Skin of body (tissue), 3 donors: ENCODE measurements at places on chromosomes 6 and 20. TPM values are rescaled to one million over a fixed set of nuclear protein-coding genes. Genes with fewer than 3 reads are reported as not detected.

DNA sequence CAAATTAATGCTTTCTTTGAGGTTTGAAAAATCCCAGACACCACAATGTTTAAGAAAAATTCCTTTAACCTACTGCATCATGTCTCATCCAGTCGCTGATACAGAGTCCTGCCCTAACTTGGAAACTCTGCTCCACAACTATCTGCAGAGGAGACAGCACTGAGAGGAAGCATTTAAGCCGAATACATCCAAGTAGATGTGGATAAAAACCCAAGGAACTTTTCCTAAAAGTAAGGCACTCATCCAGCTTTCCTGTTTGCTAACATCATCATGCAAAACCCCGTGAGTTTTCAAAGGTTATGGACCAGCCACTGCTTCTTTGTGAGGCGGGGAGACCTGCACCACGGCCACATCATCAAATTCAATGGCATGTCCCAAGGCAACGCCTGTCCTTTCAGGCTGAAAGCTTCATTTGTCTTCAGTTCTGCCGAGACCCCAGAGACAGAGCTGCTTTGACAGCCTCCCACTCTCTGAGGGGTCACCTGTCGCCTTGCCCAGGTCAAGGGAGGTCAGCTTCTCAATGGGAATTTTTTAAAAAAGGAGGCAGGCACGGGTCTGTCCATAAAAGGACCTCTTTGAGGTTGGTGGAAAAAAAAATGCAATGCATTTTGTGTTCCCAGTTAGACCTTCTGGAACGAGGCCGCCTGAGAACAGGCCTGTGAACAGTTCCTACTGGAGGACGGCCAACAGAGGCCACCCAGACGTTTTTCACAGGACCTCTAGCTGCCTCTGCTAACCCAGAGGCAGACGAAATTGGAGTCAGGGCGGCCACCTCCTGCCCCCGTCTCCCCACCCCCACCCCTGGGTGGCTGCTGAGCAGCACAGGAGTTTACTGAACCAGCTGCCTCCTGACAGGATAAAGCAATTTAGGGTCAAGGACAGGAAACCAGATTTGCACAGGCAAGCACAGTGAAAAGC is 142.5 kb upstream of the HDDC2 start:
- no peak for DNase-seq

Gene PSMB9
- 7.3 TPM for total RNA-seq

Gene CDH26
- 6.5 TPM for total RNA-seq

- DNase-seq = no peak
These were observed 153.8 kb downstream of the RIMS1 start for GRCh38 chr6:72040111-72040510.

Gene NKX2-4
- total RNA-seq = not detected

DNA sequence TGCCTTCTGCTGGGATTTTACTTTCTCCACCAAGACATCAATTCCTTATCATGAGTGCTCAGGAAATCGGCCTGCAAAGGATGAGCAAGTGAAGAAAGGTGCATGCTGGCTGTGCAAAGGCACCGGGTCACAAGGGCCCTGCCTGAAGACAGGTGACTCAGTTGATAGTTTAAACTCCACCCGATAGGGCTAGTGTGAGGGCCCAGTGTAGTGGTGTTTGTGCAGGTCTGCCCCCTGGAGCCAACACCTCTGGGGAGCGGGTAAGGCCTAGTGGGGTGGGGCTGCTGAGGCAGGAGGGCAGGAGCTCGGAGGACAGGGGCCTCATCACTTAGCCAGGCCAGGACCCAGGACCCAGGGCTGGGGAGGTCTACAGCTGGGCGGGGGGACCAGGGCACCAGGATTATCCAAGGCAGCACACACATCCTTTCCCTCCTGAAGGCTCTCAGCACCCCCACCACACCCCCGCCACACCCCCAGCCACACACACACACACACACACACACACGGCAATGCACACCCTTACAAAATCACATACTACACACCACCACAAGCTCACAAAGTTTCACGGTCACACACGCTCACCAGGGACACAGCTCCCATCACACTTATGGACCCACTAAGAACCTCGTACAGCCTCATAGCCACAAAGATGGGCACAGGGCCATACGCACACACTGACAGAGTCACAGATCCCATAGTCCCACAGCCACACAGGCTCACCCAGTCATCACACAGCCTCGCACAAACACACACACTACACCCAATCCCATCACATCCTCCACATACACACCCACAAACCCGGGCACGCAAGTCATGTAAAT is 75.4 kb downstream of the GRM4 start:
- DNase-seq = no peak

GRCh38 chr20:7980332-7981046 is 39.1 kb downstream of the TMX4 start:
- no peak for DNase-seq

- DNase-seq = no peak
These were observed 169.5 kb upstream of the BEND3 start for GRCh38 chr6:107284805-107285204.

- DNase-seq = peak; percentile 13
These were observed 539 bp downstream of the TMEM200A start for GRCh38 chr6:130366107-130367005.

- no peak for DNase-seq
These were observed 62.2 kb downstream of the ARFGEF2 start for GRCh38 chr20:48983423-48984400.

- DNase-seq = peak; percentile 12
These were observed 707.0 kb downstream of the EPM2A start for GRCh38 chr6:145028144-145028818.

DNA sequence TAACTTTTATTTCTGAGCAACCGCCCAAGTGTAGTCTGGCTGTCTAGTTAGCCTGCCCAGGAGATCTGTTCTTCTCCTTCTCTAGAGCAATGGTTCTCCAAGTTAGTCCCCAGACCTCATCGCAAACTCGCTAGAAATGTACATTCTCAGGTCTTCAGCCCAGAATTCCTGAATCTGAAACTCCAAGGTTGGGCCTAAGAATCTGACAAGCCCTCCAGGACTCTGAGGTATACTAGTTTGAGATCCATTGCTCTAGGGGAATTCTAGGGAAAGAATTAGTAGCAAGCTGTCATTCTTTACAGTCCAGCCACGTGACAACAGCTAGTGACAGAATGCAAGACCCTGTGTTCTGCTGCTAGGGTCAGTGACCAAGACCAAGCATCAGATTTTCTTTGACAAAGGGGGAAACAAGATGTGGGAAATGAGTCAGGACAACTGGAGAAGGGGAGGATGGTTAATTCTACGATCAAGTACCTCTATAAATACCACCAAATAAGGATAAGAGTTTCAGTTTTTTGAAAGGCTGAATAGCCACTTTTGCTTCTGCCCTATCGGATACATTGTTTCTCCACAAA is 5.8 kb downstream of the UBE2V1 start:
- no peak for DNase-seq

DNA sequence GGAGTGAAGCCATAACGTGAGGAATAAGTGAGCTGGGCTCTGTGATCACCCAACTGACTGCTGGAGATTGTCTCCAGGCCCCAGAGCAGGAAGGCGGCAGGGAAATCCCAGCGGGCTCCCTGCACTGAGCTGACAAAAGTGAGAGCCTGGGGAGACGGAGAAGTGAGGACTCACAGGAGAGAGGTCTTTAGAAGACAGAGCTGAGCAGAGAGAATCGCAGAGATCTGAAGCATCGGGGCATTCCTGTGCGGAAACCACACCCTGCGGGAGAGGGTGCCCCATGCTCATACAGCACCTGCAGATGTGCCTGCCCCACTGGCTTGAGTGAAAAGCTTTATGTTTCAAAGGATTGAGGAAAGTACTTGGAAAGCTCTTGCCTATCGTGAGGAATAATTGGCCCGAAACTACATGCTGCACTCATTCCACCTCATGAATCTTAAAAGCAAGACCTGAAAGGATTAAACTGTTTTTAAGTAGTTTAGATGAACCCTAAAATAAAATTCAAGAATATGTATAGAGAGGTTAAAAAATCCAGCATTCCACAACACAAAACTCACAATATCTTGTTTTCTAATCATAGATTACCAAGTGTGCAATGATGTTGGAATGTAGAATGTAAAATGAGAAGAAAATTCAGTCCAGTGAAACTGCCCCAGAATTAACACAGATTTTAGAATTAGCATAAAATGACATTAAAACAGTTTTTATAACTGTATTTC is 17.7 kb upstream of the THBS2 start:
- no peak for DNase-seq

Gene SRSF12
- total RNA-seq = 3.8 TPM

- no peak for DNase-seq
These were observed 1323.1 kb upstream of the CITED2 start for GRCh38 chr6:140697585-140697984.

- DNase-seq = no peak
These were observed 64.8 kb downstream of the IBTK start for GRCh38 chr6:82182756-82183155.

DNA sequence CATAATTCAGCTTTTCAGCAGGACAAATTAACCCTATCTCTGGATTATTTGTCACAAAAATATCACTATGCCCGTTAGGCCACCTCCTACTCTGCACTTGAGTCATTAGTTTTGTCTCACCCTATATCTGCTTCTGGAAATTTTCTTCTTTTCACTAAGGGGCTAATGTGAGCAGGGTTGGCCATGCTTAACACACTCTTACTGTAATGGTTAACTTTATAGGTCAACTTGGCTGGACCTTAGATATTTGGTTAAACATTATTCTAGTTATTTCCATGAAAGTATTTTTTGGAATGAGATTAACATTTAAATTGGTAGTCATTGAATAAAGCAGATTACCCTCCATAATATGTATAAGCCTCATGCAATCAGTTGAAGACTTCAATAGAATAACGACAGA is 394.6 kb upstream of the PTCHD4 start:
- no peak for DNase-seq

GRCh38 chr6:139474145-139475108 is 100.0 kb upstream of the CITED2 start:
- DNase-seq = peak; percentile 77

DNA sequence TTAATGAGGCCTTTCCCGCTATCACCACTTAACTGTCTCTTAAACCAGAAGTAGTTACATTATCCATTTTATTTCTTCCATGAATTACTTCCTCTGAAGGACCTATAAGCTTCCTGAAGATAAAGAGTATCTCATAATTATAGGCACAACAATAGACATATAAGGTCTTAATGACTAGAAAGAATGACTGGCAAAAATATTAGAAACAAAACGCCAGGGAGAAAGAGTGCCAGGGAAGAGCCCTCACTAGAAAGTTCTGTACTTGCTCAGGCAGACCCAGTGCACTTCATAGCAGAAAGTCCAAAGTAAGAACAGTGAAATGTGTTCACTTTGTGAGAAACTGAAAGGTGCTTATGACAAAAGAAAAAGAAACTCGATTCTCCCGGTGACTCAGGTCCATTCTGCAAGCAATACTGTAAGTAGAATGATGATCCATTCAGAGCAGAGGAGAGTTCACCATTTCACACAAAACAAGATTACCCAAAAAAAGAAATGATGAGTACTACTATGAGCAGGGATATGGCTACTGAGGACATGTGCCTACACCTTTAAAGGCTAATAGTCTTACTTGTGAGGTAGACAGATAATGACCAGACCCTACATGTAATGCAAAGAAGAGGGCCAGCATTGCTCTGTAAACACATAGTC is 5.5 kb downstream of the ZNF334 start:
- no peak for DNase-seq
